ENCODE measurements at places on chromosomes 1 and 21.
A peak's percentile ranks its signal among the peaks of the same experiment; 100 is the strongest.

- no peak for DNase-seq
Observed at GRCh38 chr1:227323171-227323966, 5.1 kb upstream of the CDC42BPA start.

- peak; percentile 6 for DNase-seq
Observed at GRCh38 chr1:179586107-179586823, 5.4 kb upstream of the TDRD5 start.

DNA sequence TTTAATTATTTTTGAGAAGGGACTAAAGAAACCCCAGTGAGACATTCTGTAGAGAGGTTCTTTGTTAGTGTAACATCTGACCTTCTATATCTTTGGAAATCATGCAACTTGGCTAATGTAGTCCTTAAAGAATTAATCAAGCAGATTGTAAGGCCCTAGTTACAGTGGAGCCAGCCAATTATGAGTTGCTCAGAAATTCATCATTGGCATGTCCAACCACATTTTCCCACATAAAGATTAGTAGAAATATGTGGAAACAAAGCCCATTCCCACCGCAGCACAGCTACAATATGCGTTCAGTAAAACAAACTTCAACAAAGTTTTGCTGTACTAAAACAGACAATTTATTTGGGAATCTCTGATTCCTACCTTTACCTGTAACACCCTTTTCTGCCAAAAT, 27.8 kb downstream of the WNT2B start:
- DNase-seq: peak; percentile 94

DNA sequence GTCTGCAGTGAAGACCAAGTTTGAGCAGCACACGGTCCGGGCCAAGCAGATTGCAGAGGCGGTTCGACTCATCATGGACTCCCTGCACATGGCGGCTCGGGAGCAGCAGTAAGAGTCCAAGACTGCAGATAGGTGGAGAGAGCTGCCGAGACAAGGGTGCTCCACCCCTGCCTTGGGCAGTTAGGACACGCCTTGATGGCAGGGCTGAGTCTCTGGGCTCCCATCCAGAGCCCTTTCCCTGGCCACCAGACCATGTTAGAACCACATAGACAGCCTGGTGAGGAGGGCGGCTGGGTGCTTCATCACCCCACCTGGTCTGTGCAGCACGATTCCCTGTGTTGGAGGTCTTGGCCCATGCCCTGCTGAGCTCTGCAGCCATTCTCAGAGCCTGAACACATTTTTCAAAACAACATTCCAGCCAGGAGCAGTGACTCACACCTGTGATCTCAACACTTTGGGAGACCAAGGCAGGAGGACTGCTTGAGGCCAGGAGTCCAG, 17.3 kb upstream of the MIIP start:
- peak; percentile 19 for DNase-seq

- DNase-seq: no peak
Observed at GRCh38 chr21:33374080-33374449, 29.1 kb upstream of the IFNGR2 start.

- DNase-seq: peak; percentile 60
Observed at GRCh38 chr1:210328746-210329503, at the start of gene HHAT. TSS of gene HHAT (plus strand) at chr1:210328902. CDS start at chr1:210348976, 20,074 bp downstream.

DNA sequence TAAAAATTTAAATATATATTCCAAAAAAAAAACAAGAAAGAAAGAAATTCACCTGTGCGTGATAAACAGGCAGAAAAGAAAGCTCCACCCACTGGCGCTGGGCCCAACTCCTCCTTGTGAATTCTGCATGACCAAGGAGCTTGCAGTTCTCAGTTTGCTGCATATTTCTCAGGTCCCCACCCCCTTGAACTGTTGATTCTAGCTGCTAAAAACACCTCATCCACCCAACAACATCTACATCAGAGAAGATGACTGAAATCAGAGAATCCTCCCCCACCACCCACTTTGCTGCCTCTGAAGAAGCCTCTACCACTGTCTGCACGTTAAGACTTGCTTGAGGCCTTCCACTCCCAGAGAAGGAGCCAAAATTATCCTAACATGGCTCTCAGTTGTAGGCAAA, 104.8 kb downstream of the RGS2 start:
- no peak for DNase-seq

DNA sequence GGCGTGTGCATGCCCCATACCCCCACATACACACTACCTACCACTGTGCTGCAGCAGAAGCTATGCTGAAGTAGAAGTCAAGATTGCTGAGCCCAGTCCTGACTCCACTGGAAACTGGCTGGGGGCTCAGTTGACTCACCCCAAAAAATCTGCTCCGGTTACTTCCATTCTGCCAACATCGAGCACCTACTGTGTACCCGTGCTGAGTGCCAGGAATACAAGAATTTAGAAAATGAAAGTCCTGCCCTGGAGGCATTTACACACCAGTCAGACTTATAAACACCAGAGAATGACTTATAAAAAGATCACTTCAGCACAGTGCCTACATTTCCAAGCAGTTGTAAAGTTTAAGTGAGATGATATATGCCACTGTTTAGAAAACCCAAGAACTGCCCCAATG, 99.1 kb downstream of the NMNAT2 start:
- peak; percentile 13 for DNase-seq

DNA sequence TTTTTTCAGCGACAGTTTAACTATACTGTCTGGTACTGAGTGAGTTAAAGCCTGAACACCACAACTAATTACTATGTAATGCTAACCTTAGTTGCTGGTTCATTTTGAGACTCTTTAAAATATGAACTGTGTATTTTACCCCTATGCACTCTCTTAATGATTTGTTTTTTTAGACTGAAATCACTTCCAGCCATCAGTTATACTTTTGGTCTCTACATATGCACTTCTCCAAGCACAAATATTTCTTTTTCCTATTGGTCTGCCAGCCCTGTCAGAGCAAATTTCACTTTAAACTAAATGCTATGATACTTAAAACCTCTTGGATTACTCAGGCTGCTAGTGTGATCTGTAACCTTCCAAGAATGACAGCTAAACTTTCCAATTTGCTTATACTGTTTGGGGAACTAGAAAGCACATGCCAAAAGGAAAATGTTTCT, 38.1 kb upstream of the SCYL3 start:
- DNase-seq: peak; percentile 51

DNA sequence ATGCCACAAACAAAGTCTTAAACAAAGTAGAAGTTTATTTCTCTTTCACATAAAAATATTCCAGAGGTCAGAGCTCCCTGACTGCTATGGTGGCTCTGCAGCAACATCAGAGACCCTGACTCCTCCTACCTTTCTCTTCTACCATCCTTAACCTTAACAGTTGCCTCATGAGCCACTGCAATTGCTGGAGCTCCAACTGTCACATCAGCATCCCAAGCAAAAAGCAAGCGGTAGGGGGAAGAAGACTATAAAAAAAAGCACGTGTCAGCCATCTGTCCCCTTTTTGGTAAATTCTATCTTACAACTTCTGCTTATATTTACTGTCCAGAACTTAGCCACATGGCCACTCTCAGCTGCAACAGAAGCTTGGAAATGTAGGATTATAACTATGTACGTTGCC, 21.8 kb upstream of the H6PD start:
- no peak for DNase-seq

DNA sequence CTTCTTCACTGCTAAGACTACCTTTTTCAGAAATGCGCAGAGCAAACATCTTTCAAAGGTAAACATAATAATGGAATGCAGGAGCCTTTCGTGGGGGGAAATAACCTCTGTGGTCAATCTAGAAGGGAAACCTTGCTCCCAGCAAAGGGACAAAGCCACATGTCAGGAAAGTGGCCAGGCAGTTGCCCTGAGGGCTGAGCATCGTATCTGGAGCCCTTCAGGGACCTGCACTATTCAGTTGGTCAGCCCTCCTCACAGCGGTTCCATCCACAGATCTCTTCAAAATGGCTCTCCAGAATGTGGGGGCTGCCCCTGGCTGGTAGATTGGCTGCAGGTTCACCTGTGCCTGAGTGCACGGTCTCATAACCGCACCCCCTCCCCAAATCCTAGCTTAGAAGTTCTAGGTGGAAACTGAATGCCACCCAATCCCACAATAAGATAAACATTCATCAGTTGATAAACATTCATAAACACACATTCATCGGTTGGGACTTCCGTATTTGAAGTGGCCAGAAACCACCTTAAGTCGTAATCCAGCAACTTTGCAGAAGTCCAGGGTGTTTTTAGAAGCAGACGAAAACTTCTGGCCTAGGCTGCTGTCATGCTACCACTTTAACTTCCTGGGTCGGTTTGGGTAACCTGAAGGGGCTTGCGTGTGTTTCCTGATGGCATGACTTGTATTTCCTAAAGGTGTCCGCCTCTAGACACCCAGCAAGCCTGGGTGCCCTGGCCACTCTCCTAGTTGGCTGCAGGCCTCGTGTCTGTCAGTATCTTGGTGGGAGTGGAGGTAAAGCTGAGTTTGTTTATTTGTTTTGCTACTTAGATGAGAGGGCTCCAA, 50.5 kb downstream of the RASSF5 start:
- no peak for DNase-seq

DNA sequence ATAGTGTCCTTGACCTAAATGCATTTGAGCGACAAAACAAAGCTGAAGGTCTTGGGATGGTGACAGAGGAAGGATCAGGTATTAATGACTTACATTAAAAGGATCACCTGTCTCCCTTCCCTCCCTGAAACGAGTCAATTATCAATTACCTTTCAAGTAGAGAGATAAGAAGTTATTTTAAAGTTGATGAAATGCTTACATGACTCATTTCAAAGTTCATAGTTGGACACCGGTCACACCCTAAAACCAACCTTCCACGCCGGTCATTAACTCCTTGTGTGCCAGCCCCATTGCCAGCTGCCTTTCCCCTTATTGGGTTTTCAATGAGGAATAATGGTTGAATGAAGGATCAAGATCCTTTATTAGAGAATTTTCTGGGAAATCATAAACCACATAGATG, 129.8 kb downstream of the ZP4 start:
- no peak for DNase-seq

DNA sequence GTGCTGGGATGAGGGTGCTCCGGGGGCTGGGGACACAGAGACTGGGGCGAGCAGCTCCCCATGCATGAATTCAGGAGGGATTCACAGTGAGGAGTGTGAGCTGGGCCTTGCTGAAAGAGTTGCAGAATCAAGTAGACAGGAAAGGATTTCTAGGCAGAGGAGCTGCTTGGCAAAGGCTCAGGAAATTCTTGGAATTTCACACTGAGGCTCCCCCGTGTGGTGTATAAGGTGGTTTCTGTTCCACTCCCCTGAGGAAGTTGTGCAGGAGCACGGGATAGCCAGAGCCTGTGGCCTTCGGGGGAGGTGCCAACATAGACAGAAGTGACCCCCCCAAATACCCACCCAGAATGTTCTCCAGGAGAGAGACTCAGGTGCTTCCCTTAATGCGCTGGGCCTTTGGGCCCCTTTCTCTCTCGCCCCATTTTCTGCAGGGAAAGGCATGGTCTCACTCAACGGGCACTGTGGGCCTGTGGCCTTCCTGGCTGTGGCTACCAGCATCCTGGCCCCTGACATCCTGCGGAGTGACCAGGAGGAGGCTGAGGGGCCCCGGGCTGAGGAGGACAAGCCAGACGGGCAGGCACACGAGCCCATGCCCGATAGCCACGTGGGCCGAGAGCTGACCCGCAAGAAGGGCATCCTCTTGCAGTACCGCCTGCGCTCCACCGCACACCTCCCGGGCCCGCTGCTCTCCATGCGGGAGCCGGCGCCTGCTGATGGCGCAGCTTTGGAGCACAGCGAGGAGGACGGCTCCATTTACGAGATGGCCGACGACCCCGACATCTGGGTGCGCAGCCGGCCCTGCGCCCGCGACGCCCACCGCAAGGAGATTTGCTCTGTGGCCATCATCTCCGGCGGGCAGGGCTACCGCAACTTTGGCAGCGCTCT, 58.5 kb upstream of the ACTL8 start:
- DNase-seq: peak; percentile 79

DNA sequence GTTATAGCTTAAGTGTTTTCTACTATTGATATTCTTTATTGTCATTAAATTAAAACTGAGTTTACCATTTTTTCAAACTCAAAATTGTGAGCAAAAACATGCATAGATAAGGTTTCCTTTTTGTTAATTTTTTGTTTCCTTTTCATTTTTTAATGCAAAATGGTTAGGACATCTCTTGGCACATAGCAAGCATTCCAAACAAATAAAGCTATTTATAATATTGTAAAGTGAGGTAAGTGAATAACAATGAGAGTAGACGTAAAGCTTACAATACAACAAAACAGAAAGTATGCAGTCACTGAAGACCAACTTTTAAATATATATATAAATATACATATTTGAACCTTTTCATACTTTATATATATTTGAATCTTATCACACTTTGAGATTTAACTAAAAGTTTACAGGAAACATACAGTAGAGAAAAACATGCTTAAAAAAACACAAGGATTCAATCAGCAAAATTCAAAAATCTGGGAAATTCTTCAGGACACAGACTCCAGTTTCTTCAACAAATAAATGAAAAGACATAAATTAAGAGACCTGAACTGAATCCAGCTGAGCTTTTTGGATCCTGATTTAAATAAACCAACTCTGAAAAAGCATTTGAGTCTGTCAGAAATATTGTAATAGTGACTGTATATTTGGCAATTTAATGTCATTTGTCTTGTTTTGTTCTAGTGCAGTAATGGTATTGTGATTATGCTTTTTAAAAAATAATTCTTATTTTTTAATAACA, 67.5 kb upstream of the SAMSN1 start:
- no peak for DNase-seq

- DNase-seq: no peak
Observed at GRCh38 chr1:210223226-210223904, 9.2 kb upstream of the SERTAD4 start.

DNA sequence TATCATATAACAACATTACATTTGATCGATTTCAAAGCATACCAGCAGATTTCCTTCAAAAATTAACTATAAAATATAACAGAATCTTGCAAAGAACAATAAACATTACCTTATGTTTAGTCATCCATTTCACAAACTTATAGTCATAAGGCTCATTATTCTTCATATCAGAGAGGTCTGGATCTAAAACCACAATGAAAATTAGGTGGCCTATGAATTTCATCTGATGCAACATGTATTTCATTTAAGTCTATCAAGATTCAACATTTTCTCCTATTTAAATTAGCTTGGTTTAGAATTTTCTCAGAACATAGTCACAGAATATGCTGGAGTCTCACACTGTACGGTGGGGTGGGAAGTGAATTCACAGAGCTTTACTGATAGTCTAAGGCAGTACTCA, 49.2 kb downstream of the KYAT3 start:
- DNase-seq: peak; percentile 57

GRCh38 chr21:42047821-42048613, 23.1 kb upstream of the UMODL1 start:
- DNase-seq: peak; percentile 91

- DNase-seq: no peak
Observed at GRCh38 chr1:175369696-175370095, 177.1 kb upstream of the KIAA0040 start.

GRCh38 chr1:175887521-175887920, 144.1 kb upstream of the TNR start:
- no peak for DNase-seq

- DNase-seq: peak; percentile 39
Observed at GRCh38 chr1:91402023-91402422, 2.6 kb downstream of the HFM1 start.
